ENCODE measurements at places on chromosomes 7 and 10. TPM values are rescaled to one million over a fixed set of nuclear protein-coding genes. Genes with fewer than 3 reads are reported as not detected.

The GRID2IP gene
- polyA plus RNA-seq = not detected

The LEP gene
- polyA plus RNA-seq = not detected

The PTCD1 gene
- polyA plus RNA-seq = 1.6 TPM

DNA sequence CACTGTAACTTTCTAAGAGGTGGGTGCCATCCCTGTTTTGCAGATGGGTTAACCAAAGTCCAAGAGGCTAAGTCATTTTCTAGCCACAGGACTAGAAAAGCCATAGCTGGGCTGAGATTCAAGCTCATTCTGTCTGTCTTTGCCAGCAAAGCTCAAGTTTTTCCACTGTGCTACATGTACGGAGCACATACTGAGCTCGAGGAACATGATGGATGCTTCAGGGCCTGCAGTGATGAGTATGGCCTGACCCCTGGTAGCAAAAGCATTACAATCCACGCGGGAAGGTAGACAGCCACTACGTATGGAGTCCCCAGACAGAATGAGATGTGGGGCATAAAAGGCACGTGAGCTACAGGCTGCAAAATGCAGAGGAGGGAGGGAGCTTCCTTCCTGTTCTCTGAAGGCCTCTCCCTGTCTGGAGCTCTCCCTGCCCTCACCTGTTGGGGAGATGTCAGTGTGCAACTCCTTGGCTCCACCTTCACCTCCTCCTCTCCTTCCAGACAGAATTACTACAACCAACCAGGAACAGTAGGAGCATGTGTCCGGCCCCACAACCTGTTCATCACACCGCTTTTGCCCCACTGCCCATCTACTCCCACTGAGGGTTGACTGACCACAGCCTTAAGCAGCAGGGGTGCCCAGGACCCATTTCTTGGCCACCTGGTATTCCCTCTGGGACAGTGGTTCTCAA, 16.4 kb downstream of the ITPRIP start:
- no peaks in the 10 kb centered on the region for H3K27me3 ChIP-seq
- no peak overlapping the region for H3K4me3 ChIP-seq
- H3K4me1 ChIP-seq = peaks cover 85% of the 10 kb centered on the region
- H3K27ac ChIP-seq = peak overlapping the region; percentile 91
- peaks cover 15% of the 10 kb centered on the region for H3K36me3 ChIP-seq

DNA sequence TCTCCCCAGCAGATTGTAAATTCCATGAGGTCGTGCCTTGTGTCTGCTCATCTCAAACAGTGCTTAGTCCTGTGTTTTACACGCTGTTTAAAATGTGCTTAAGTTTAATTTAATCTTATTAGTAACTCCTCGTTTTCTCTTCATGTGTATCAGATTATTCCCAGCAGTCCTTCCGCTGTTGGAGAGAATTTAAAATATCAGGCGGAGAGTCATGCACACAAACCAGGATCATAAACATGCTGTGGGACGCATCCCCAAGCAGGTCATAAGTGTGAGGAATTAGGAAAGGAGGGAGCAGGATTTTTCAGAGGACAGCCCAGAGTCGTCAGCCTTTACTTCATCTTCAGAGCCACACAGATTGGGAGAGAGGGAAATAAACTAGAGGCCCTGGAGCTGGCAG, 4.2 kb upstream of the SORBS1 start:
- peaks cover 7% of the 10 kb centered on the region for H3K27me3 ChIP-seq
- no peak for DNase-seq
- H3K4me3 ChIP-seq = no peak overlapping the region
- no peak overlapping the region for H3K27ac ChIP-seq
- H3K4me1 ChIP-seq = peaks cover 26% of the 10 kb centered on the region
- no peaks in the 10 kb centered on the region for H3K36me3 ChIP-seq

DNA sequence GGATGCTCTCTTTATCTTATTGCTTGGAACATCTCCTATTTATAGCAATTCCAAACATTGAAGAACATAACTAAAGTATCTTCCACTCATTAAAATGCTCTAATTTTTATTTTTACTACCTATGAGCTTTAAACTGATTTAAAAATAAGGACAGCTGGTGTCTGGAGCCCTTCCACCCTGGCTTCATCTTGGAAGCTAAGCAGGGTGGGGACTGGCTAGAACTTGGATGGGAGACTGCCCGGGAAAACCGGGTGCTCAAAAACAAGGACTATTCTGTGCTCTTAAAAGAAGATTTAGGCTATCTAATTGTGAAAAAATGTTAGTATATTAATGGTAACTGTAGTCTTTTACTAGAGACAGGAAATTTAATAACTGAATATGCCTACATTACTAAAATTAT, 69.2 kb downstream of the ARMC3 start:
- H3K36me3 ChIP-seq = no peaks in the 10 kb centered on the region
- no peak overlapping the region for H3K4me3 ChIP-seq
- no peak overlapping the region for H3K27ac ChIP-seq
- no peaks in the 10 kb centered on the region for H3K27me3 ChIP-seq
- no peaks in the 10 kb centered on the region for H3K4me1 ChIP-seq

- H3K27me3 ChIP-seq = no peaks in the 10 kb centered on the region
- no peak overlapping the region for H3K4me3 ChIP-seq
- no peak overlapping the region for H3K27ac ChIP-seq
- peaks cover 8% of the 10 kb centered on the region for H3K4me1 ChIP-seq
These were observed 76.4 kb downstream of the LARP4B start for GRCh38 chr10:855079-855478.

DNA sequence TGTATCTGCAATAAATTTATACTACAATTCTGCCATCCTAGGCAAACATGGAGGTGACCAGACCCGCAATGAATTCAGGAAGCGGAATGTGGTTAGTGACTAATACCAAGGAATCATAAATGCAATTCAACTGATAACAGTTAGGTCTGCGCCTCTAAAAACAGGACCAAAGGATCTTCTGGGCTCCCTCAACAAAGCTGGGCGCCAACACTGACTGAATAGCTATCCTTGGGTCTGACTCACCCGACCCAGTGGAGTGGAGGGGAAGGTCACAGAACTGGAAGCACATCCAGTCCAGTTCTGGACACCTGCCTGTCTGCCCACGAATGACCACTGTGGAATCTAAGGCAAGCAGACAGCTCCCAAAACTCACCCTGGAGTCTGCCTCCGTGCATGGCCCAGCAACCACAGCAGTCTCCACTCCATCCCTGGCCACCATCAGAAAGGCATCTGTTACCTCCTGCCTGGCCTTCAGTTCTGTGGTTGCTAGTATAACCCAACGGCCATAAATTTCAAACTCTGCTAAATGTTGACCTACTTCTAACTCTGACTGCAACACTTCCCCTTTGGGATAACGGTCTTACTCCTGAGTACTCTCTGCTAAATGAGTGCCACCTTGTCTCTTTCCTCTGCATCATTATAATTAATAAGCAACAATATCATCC, 43.0 kb upstream of the DLX6 start:
- no peaks in the 10 kb centered on the region for H3K36me3 ChIP-seq
- H3K27ac ChIP-seq = no peak overlapping the region
- H3K27me3 ChIP-seq = no peaks in the 10 kb centered on the region
- DNase-seq = no peak
- no peaks in the 10 kb centered on the region for H3K4me1 ChIP-seq

Data from CD14-positive monocyte (primary cell).